NCI-H82 (cell line): ENCODE measurements at places on chromosomes 13 and 19.

- no peak for DNase-seq
Measured at GRCh38 chr13:106143930-106144709, 391.3 kb downstream of the EFNB2 start.

- no peak for DNase-seq
Measured at GRCh38 chr13:95671597-95671996, 5.3 kb upstream of the DNAJC3 start.

- DNase-seq: peak; percentile 24
Measured at GRCh38 chr19:35247526-35248309, 1.1 kb upstream of the LSR start.

- DNase-seq: no peak
Measured at GRCh38 chr13:73544175-73544574, 485.4 kb downstream of the KLF5 start.

- DNase-seq: peak; percentile 98
Measured at GRCh38 chr13:113448885-113449692, 4.2 kb downstream of the ADPRHL1 start.

GRCh38 chr19:46644720-46645119 is 8.7 kb upstream of the GNG8 start:
- no peak for DNase-seq

- no peak for DNase-seq
Measured at GRCh38 chr13:51093574-51093973, 17.5 kb downstream of the C13orf42 start.

GRCh38 chr19:4414800-4415321 is 12.4 kb downstream of the CHAF1A start:
- DNase-seq: peak; percentile 89

- DNase-seq: no peak
Measured at GRCh38 chr13:106521095-106521799, 14.2 kb downstream of the EFNB2 start.

DNA sequence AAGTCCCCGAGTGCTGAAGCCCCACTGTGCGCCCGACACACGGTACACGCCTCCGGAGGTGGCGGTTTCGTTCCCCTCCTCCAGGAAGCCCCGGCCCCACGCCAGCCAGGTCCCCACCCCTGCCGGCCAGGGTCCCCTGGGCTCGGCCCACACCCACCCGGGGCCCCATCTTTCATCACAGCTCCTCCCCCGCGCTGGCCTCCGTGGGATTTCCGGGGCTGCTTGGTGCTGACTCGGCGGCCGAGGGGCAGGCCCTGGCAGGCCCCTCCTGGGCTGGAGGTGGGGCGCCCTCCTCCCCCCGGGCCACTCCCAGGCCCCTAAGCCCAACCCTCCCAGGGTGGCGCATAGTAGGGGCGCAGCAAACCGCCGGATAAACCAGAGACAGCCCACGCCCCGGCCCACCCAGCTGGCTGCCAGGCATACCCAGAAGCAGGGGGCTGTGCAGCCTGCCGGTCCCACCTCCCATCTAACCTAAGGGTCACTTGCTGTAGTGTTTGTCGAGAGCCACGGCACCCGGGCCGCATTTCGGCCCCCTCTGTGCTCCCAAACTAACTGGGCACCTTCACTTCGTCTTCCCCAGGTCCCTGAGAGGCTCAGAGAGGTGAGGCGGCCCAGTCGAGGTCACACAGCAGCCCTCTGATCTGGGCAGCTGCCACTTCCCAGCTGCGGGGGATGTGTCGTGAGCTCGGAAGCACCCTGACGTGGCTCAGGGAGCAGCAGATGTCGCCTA is 6.6 kb downstream of the ZBTB7A start:
- DNase-seq: no peak

DNA sequence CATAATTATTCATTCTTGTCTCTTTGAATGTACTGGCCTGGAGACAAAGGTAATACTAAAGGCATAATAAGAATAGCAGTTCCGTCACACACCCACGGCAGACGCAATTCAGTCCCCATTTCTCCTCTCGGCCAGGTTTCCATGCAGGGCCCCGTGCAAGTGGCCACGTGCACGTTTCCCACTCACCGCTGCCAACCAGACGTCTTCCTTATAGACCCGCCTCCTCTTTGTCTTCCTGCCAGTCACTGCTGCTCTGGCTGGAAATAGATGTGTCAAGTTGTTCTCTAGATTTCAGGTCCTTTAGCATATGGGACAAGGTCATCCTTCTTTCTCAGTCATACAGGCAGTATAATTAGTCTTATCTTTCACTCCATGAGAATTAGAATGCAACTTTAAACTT is 204.3 kb downstream of the SUCLA2 start:
- no peak for DNase-seq

- DNase-seq: peak; percentile 99
Measured at GRCh38 chr19:13151605-13152355, 1.6 kb downstream of the IER2 start.

GRCh38 chr13:49062297-49062896 is 86.7 kb downstream of the FNDC3A start:
- no peak for DNase-seq

- DNase-seq: no peak
Measured at GRCh38 chr13:25143706-25144105, 28.4 kb downstream of the AMER2 start.

- no peak for DNase-seq
Measured at GRCh38 chr13:98844021-98844420, 91.5 kb upstream of the SLC15A1 start.

- no peak for DNase-seq
Measured at GRCh38 chr13:28286263-28286662, 147.9 kb downstream of the PAN3 start.

DNA sequence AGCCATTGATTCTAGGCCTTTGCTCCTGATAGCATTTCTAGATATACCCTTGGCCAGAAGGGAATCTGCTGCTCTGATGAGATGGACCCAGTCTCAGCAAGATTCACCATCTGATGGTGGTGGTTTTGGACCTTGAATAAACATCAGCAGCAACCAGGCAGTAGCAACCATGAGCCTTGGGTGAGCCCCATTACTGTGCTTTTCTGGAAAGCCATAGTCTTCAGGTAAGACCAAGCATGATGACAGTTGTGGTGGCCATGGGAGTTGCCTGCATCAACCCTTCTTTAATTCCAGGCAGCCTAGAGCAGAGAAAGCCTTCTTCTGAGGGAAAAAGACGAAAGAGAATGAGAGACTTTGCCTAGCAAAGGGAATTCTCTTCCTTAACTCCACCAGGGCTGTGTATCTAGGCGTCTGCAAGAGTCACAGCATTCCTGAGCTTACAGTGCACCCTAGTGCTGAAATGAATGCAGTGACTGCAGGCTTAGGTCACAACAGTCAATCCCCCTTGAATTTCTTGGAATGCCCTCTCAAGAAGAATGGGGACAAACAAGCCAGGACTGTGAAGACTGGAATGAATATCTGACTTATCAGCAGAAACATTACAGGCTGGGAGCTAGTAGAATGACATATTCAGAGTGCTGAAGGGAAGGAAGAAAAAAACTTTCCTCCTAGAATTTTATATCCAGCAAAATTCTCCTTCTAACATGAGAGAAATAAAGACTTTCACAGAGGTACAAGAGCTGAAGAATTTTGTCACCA is 942.4 kb upstream of the PCDH20 start:
- DNase-seq: peak; percentile 78

DNA sequence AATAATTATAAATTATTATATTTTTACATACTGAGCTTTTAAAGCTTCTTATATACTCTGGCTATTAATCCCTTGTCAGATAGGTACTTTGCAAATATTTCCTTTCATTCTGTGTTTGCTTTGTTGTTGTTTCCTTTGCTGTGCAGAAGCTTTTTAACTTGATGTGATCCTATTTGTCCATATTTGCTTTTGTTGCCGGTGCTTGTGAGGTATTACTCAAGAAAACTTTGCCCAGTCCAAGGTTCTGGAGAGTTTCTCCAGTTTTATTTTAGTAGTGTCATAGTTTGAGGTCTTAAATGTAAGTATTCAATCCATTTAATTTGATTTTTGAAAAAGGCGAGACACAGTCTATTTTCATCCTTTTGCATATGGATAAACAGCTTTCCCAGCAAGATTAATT is 1319.9 kb upstream of the PRR20A start:
- no peak for DNase-seq

DNA sequence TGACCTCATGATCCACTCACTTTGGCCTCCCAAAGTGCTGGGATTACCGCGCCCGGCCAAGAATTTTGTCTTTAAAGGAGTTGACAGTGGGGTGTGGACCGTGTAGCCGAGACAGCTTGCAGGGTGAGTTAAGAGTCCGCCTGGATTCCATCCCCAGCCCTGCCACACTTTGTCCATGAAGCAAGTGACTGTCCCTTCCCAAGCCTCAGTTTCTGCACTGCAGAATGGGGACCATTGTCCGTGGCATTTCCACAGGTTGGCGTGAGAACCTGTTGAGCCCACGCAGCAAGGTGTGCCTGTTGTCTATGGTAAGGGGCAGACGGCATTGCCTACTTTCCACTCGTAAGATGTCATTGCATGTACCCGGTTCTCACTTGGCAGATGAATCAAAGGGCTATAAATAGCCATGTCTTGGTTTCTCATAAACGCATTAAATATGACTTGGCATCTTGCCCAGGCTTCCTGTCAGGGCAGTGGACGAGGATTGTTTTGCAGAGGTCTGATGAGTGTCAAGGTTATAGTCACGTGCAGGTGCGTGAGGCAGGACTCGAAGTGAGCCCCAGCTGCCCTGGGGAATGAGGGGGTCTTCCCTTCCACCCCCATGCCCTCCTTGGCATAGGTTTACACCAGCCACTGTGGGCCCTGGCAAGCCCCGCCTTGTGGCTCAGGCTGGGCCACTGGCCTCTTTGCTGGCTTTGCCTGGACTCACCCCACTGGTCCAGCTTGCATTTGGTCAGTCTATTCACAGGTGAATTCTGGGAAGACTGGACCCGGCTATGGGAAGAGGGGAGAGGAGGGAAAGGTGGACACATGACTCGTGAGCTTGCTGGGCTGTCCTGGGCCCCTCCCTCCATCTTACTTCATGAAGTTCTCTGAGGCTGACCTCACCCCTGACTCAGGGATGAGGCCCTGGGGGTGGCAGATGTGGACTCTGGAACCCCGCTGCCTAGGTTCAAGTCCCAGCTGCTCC is 14.6 kb downstream of the FAM187B start:
- peak; percentile 37 for DNase-seq

DNA sequence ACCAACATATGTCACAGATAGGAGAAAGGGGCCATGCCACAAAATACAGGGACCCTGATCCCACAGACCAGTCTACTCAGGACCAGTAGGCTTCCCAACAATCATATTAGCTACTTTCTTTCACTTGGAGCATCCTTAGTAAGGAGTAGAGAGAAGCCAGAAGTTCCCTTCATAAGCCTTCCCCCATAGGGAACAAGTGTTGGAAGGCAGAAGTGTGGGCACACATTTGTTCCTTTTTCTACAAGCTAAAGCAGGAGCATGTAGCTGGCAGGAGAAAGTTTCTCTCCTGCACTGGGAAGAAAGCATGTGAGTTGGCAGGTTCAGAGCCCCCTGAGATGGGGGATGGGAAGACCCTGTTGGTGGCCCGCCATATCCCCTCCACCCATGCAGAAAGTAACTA is 165.4 kb downstream of the KCTD12 start:
- no peak for DNase-seq

DNA sequence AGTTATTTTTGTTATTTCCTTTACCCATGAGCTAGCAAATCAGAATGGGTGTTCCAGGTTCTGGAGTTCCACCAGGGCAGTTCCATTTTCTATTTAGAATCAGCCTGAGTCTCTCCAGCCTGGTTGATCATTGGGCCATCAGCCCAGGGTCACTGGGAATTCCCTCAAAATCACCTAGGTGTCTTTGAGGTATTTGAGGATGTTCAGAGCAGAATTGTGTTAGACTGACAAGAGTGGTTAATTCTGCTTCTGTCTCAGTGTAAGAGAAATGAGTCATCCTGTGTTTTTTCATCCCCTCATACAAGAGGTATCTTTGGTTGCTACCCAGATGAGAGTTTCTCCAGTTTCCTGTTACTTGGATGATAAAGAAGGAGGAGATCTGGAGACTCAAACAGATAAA is 11.7 kb downstream of the ZNF66 start:
- no peak for DNase-seq

DNA sequence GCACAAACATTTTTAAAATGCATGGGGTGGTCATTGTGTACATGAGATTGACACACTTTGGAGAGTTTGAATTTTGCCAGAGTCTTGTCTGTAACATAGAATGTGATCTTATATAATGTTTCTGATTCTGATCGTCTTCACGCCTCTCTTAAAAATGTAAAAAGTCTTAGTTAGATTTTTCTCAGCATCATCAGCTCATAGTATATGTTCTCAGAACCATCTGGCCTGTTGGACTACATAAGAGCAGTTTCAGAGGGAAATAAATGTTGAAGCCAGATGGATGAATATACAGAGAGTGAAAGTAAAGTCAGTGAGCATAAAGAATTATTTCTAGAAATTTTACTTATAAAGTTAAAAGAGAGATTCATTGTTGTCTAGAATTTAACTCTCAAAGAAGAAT is 789.9 kb upstream of the MIR17HG start:
- no peak for DNase-seq

DNA sequence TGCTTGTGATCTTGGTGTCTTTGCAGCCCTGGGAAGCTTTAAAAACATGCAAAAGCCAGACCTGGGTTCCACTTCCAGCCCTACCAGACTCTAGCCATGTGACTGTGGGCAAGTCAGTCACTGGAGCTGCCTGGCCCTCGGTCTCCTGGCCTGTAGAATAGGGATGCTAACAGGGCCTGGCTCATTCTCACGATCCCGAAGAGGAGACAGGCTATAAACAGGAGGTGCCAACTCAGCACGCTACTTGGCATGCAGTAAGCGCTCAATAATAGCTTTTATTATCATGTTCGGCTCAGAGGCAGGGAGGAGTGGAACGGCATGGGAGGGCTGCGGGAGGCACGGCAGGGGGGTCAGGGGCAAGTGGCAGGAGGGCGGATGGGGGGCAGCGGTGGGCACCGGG is 1.7 kb downstream of the CTXN1 start:
- DNase-seq: no peak

DNA sequence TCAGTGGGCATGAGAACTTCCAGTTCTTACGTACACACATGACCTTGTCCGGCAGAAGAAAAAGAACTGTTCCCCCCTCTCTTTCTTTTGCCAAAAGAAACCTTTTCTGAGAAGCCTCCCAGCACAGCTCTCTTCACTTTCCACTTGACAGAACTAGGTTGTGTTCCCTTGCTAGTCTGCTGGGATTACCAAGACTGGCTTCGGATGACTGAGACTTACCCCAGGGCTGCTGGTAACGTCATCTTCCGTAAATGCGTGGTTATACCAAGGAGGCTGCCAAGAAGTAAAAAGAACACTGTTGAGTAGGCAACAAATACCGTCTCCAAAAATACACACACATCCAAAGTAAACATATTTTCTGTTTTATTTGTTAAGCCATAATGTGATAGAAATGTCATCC is 908.2 kb downstream of the EFNB2 start:
- DNase-seq: no peak

DNA sequence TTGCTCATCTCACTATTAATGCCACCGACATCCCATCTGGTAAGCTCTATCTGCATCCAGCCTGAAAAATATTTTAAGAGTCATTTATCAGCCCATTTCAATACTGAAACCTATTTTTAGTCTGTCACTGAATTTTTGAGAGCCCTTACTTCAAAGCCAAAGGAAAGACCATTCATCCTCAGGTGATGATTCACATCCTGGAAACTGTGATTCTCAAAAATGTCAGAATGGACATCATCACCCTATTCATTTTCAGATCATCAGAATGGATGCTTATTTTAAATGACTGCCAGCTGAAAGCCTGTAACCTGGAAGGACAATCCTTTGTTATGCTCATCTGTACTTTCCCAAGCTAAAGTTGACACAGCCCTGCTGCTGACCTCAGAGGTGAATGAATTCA is 27.0 kb downstream of the TNFSF11 start:
- no peak for DNase-seq
